ENCODE measurements at places on chromosomes 4 and X.

GRCh38 chr4:8864912-8865680, 6.5 kb downstream of the HMX1 start:
- no peak for DNase-seq

GRCh38 chrX:137550665-137551261, 15.2 kb upstream of the ZIC3 start:
- no peak for DNase-seq

DNA sequence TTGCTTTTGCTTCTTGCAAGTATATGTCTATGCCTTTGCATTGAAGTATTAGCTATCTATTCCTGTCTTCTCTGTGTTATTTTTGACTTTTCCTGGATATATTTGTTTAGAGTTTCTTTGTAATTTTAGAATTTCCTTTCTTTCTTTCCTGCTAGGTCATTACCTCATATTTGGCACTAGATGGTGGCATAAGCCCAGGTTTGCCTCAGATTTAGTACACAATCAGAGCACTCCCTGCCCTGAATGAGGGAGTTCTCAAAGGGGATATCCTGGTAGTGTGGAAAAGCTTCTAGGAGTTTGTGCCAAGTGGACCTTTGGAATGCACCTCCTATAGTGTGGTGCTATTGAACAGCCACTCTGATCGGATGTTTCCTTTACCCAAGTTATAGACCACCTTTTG, 181.6 kb downstream of the UGT8 start:
- no peak for DNase-seq

DNA sequence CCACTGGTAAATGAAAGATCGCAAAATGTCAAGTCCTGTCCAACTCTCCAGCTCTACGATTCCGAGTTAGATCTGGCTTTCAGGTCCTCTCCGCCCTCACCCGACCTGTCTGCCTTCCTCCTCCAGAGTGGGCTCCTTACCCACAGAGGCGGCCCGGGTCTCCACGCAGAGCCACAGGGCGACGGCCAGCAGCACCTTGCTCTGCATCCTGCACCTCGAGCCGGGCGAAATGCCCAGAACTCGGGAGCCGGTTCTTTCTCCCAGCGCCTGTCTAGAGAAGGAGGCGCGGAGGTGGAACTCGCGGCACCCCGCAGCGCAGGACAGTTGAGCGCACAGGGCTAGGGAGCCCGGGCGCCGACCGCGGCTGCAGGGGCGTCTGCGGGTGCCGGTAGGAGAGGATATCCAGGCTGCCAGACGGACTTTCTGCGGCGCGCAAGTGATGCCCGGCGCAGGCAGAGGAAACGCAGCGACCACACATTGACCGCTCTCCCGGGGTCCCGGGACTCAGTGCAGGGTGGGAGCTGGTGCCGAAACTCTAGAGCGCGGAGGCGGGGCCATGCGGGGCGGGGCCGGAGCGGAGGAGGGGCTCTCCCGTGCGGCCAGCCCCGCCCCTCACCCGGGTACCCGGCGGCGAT, at the start of gene KDR:
Gene KDR (minus strand): TSS at position 509 of the 635 bp plus-strand sequence. CDS start 302 bp downstream, at position 207.
- DNase-seq: no peak

All from NCI-H2107 (cell line).